KBM-7 (cell line): ENCODE measurements at places on chromosomes 6 and 20.

DNA sequence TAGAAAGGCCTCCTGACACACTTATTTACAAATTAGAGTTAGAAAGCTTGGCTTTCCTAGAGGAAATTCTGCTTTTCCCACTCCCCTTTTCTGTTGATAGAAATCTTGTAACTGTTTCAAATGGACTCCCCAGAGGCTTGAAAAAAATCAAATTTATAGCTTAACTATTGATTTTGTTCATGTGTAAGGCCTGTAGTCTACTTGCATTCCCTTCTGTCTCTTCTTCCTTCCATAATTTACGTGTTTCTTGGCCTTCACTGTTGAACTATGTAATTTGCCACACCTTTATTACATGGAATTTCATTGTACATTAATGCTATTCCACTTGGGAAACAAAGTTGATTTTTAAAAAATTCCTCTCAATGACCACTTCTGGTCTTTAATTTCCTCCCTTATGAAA lies 81.4 kb downstream of the LAMP5 start:
- no peak for DNase-seq

DNA sequence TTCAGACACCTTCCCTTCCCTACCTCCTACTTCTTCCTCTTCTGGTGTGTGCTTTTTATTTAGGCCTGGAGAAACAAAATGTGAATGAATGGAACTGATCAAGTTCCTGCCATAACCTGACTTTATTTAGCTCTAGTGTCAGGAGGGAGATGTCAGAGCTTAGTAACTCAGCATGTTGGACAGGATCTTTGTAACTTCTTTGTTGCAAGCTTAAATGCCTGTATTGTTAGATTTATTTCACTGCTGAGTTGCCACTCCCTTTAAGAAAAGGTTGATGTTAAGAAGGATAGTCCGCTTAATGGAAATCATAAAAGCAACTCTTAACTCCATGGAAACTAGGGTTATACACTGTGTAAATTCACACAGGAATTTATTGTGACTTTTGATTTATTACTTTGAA lies 2.2 kb downstream of the FAM120B start:
- no peak for DNase-seq

- DNase-seq, result no peak
Observed at GRCh38 chr6:19976411-19977129, 139.4 kb downstream of the ID4 start.

DNA sequence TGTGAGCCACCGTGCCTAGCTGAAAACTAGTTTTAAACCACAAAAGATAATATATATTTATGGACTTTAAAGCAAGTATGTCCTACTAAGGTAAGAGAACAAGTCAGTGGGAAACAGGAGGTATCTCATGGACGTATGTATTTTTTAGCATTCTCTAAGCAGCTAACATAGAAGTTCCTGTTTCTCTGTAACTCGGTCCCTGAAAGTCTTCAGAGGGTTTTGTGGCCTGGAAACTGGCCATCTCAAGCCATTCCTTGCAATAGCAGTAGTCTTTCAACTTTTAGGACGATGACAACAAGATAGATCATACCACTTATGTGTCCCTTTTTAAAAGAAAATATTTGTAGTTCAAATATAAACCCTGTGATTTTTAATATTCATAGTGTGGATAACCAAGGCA lies 95.6 kb upstream of the RALGAPA2 start:
- peak; percentile 51 for DNase-seq

DNA sequence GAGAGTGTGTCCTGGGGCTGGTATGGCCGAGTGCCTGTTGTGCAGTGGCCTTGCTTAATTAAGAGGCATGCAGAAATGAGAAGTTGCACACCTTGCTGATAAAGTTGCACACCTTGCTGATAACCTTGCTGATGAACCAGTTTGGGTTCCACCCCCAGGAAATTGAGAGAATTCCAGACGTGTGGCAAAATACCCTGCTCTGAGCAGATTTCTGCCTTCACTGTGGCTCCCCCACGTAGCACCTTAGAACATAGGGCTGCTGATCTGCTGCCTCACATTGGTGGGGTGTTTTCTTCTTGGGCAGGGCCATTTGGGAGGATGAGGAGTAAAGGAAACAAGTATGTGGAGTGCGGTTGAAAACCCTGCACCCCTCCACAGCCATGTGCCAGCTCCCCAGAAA lies 22.5 kb upstream of the ADRM1 start:
- no peak for DNase-seq

DNA sequence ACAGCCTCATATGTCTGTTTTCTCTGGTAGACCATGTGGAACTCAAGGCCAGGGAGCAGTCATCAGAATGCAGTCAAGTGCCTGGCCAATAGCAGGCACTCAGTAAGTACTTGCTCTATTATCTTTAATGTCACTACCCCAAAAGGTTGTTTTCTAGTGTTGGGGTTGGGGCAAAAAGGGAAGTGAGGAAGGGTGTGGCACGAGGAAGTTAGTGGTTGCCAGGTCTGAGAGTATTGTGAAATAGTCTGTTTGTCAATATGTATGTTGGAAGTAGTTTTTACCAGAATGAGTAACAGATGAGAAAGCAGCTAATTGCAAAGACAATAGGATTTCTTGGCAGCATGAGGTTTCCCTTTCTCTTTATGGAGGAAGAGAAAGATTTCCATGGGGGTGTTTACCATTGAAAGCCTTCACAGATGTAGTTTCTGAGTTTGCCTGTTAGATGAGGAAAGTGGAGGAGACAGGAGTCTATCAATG lies 59.5 kb upstream of the ARMH2 start:
- DNase-seq, result peak; percentile 87
